ENCODE measurements at places on chromosomes 12 and 14.

DNA sequence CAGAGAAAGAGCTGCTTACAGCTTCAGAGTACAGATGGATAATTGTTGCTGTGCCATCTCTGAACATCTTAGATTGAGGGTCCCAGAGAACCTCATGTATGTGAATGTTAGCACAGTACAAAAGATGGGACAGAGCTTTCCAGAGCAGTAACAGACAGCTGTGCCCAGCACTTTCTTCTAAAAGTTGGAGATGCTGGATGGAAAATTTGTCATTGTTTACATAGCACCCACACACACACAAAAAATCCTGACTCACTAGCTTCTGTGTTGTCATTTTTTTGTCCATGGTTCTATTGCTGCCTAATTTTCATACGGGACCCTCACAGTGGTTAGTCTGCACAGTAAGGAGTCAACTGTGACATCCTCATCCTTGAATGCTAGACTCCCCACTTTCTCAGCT is 374.7 kb downstream of the DIO2 start:
- DNase-seq: no peak

DNA sequence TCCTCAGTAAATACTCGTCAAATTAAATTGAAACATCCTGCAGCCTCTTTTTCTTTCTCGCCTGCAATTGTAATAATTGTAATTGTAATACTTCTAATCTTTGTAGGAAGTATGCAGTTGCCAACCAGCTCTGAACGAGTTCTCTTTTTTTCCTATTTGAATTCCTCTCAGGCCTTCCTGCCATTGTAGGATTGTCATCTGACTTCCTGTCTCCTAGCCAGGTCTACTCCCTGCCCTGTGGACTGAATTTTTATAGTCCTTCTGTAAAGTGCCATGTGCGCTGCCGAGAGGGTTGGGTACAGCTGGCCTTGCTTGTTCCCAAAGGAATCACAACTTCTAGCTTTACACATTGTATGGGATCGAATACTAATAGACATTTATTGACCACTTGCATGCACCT is 183.3 kb downstream of the SSPN start:
- DNase-seq: no peak

GRCh38 chr14:65103150-65103760 is 938 bp upstream of the MAX start:
- DNase-seq: no peak

- peak; percentile 81 for DNase-seq
These were observed 7.8 kb upstream of the PIP4K2C start for GRCh38 chr12:57583008-57583831.

DNA sequence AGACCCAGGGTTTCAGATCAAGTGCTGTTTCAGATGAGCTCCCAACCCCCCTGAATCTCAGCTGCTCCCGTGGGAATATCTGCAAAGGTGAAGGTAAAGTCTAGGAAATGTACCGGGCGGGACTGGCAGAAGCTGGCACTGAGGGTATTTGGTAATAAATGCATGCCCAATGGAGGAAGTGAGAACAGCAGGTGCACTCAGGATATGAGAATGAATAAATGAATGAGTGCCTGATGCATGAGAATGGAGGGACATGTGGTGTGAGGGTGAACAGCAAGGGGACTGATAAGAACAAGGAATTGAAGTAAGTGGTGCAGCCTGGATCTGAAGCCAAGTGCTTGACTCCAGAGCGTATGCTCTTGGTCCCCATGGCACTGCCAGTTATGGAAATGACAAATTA is 11.6 kb downstream of the RAPGEF3 start:
- no peak for DNase-seq

GRCh38 chr14:71855399-71856036 is 76.7 kb upstream of the RGS6 start:
- peak; percentile 45 for DNase-seq

GRCh38 chr12:27280412-27280811 is 36.3 kb downstream of the STK38L start:
- DNase-seq: no peak

- DNase-seq: no peak
These were observed 69.2 kb downstream of the LIN7A start for GRCh38 chr12:80868576-80868975.

DNA sequence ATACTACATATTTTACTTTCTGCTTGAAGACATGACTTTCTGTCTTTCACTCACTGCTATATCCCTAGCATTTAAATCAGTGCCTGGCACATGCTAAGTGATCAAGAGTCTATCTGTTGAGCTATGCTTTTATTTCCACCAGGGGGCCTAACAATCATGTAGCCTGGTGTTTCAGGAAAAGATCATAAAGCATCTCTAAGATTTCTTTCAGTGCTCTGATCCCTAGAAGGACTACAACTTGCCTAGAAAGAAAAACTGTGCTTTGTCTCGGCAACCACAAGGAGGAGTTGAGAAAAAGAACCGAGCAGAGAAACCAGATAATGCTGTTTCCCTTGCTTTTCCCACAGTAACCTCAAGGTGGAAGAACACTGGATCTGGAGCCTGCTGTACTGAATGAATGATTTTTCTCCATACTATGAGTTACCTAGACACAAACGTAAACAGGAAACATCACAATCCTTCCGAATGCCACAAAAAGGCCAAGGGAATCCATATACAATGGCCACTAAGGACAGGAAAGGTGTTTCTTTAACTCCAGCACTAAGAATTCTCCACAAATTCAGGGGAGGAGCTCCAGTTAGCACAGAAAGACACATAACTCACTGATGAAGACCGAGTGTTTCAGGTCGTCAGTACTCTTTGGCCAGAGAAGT is 1.2 kb downstream of the CRY1 start:
- DNase-seq: peak; percentile 72

DNA sequence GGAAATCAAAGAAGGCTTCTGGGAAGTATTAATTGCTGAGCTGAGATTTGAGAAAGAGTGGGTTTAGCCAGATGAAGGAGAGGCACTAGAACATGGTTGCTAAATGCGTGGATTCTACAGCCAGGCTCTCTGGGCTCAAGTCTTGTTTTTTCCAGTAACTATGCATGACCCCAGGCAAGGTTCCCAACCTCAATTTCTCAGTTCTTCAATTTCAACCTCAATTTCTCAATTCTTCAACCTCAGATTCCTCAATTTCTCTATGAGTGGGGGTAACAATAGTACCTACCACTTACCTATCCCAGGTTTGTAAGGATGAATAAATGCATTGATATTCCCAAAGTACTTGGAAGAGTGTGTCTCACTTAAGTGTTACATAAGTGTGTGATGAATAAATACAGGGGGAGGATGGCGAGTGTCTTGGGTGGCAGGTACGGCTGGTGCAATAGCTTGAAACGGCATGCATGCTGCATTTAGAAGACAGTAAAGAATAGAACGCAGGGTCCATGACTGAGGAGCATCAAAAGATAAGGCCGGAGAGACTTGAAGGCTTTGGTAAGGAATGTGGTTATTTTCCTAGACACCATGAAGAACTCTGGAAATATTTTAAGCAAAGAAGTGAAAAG is 149.1 kb upstream of the ATP2B1 start:
- DNase-seq: no peak

DNA sequence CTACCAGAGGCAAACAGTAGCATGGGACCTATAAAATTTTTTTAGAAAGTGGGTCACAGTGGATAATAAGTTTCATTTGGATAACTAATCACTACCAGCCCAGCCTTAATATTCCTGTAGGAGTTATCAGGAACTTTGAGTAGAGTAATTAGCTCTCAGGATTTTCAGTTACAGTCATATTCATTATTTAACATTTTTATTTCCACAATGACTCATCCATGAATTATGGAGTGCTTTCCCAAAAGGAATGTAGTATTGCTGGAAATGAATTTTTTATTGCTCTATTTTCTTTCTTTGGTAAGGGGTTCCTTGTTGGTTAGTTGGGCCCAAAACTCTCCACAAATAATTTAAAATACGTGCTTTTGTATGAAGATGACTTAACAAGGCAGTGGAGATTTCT is 53.7 kb downstream of the ERC1 start:
- DNase-seq: no peak

DNA sequence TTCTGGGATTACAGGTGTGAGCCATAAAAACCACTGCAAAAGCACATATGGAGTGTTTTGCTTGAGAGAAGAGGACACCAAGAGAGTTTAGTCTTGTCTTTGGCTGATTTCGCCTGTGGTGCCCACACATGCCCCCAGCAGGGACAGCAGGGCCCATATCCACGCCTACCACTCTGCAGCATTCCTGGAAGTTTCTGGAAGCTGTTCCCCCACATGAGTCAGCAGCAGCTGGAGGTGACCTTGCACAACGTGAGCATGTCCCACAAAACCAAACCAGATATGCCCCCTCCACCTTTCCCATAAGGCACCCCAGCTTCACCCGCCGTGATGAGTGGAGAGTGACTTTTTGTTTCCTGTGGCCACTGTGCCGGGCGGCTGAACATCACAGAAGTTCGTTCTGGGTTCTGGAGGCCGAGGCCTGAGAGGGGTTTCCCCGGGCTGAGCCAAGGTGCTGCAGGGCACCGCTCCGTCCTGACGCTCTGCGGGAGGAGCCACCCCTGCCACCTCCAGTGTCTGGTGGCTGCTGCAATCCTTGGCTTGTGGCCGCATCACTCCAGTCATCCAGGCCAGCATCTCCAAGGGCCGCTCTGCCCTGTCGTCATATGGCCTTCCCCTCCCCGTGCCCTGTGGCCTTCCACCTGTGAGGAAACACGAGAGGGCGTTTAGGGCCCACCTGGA is 4.7 kb downstream of the ASPG start:
- DNase-seq: no peak

DNA sequence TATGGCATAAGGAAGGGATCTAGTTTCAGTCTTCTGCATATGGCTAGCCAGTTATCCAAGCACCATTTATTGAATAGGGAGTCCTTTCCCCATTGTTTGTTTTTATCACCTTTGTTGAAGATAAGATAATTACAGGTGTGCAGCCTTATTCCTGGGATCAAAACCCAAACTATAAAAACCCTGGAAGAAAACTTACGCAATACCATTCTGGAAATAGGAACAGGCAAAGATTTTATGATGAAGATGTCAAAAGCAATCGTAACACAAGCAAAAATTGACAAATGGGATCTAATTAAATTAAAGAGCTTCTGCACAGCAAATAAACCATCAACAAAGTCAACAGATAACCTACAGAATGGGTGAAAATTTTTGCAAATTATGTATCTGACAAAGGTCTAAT is 128.5 kb upstream of the DCN start:
- DNase-seq: no peak
